KG1 (cell line): ENCODE measurements at places on chromosomes 2 and 18.

DNA sequence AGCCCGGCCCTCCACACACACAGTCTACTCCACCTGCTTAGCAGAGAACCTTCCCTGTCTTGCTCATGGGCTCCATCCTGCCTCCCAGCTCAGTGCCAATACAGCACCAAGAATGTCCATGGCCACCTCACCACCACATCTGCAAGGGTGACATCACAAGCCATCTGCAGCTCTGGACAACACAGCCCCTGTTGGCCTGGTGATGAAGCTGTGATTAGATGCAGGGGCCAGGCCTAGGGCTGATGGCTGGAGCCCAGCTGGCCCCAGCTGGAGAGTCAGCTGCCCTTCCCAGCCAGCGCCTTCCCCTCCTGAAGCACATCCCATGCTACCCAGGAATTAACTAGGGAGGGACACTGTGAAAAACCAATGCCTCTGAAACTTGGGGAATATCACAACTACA, 91.1 kb downstream of the TTC32 start:
- no peak for DNase-seq

GRCh38 chr18:3458378-3458777, 8.4 kb downstream of the TGIF1 start:
- no peak for DNase-seq

DNA sequence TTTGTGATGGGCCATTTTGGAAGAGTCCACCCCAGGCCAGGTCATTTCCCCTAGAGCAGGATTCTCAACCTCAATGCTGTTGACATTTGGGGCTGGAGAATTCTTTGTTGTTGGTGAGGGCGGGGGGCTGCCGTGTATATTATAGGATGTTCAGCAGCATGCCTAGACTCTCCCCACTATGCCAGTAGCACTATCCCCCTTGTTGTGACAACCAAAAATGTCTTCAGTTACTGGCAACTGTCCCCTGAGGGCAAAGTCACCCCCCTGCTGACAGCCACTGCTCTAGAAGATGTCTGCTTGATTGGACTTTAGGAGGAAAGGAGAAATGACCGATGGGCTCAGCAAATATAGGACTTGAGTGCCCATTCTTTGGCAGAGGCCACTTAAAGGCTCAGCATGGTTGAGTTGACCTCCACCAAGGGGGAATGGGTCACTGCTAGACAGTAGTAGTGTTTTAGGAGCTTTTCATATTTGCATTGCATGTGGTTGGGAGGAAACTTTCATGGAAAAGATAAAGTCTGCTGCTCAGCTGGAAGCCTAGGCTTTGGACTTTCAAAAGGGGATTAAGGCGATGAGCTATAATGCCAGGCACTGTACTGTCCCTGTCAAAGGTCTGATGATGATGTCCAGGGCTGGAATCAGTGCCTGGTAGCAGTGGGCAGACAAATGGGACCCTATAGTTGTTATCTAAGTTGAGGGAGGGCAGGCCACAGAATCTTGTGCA, 61.1 kb upstream of the MCFD2 start:
- no peak for DNase-seq

GRCh38 chr2:225122583-225123486, 80.6 kb upstream of the DOCK10 start:
- peak; percentile 2 for DNase-seq

- no peak for DNase-seq
These were observed 3.8 kb upstream of the GCC2 start for GRCh38 chr2:108444941-108445840.

GRCh38 chr2:238525990-238526389, 99.3 kb downstream of the ASB1 start:
- no peak for DNase-seq

GRCh38 chr2:240959941-240960308, 38.5 kb upstream of the SNED1 start:
- no peak for DNase-seq

DNA sequence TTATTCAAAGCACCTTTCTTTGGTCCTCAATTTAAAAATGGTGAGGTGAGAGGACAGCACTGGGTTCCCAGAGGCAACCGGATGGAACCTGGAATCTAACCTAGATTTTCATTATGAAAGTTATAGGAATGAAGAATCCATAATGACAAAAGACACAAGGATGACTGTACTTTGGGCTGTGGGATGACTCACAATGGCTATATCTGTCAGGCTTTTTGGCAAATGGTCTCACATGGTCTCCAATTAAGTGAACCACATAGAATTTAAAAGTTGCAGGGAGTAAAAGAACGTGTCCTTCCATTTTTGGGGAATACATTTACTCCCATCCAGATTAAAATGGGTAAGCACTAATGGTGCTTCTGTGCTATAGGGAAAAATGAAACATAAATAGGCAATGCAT, 31.8 kb upstream of the LYPD1 start:
- no peak for DNase-seq

DNA sequence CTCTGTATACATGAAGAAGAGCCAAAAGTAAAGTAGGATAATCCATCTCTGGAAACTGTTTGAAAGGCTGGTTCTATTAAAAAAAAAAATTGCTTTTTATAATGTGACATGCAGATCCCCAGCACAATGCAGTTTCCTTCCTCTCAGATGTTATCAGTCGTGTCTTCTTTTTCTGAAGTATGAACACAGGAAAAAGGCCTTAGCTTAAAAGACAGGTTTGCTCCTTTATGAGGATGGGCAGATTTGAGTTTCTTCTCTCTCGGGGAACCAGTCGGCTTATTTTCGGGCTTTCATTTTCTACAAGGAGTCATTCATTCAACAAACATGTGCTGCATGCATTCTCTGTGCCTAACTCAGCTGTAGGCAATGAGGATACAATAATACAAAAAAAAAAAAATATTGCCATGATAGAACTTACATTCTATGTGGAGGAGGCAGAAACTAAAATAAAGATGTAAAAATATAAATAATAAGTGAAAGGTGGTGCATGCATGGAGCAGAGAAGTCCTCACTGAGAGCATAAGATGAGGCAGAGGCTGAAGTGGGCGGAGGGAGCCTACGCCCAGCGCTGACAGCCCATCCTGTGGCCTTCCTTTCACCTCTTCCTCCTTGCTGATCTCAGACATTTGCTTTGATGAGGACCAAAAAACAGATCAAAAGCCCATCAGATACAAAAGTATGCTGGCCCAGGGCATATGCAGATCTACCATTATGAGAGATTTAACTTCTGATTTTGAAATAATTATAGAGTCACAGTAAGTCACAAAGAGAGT, at the start of gene CD226:
TSS of gene CD226 (minus strand) at position 513 of the 773 bp plus-strand sequence. CDS start at position 46, 467 bp downstream.
- peak; percentile 44 for DNase-seq

DNA sequence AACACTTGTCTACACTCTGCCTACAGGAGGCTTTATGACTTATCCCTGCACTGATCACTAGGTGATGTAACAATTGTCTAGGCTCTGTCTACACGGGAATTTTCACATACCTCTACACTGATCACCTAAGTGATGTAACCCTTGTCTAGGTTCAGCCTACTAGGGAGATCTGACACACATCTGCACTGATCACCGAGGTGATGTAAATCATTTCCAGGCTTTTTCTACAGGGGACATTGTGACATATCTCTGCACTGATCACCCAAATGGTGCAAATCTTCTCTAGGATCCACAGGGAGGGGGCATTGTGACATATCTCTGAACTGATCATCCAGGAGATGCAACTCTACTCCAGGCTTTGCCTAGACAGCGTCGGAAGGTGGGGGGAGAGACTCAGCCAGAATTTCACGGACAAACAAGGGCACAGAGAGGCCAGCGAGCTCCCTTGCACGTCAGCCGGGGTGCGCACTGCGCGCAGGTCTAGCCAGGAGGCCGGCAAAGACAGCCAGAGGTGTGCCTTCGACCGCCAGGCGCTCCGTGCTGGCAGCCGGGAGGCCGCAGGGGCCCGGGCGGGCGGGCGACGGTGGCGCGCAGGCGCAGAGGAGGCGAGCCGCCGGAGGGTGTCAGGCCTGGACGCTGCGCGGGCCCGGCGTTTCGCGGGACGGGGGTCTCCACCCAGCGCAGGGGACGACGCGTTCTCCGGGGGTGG, 46.9 kb upstream of the USP14 start:
- DNase-seq: no peak

GRCh38 chr18:11740461-11740860, 51.4 kb downstream of the GNAL start:
- no peak for DNase-seq

- no peak for DNase-seq
These were observed 58.1 kb upstream of the SLC66A3 start for GRCh38 chr2:11097038-11097720.

- no peak for DNase-seq
These were observed 31.4 kb downstream of the LGALSL start for GRCh38 chr2:64485331-64485730.

DNA sequence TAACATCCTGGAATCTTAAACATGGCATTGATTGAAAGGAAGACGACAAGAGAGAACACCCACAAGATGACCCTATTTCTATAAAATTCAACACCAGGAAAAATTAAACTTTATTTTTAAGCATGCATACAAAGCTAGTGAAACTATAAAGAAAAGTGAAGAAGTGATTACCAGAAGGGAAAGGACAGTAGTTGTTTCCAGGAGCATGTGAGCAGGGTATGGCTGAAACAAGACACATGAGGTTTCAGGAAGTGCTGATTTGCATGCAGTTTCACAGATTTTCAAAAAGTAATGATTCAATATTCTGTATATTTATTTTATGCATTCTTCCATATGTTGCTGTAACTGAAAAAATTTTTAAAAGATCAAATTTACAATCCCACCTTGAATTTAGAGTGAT, 24.6 kb upstream of the DAW1 start:
- no peak for DNase-seq

GRCh38 chr2:24881623-24882022, 38.4 kb downstream of the ADCY3 start:
- DNase-seq: no peak

GRCh38 chr2:95385570-95385984, 16.9 kb upstream of the FAHD2A start:
- DNase-seq: no peak

GRCh38 chr18:69261406-69261805, 139.3 kb upstream of the DOK6 start:
- DNase-seq: no peak

DNA sequence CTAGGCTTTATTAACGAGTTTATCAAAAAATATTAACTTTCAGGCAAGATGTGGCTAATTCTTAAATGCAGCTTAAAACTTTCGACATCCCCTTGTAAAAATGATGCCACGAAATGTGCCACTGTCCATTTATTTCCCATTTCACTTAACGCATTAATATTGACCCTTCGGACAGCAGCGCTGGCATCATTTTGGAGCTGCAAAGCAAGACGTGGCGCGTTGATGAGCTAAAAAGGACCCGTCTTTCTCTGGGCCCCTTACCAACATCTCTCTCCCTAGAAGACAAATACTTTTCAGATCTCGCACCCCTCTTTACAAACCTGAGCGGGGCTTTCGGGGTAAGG, 367.9 kb downstream of the MTX2 start:
- no peak for DNase-seq

- no peak for DNase-seq
These were observed 14.3 kb downstream of the SIX3 start for GRCh38 chr2:44955593-44956392.

- DNase-seq: no peak
These were observed 31.7 kb downstream of the PCARE start for GRCh38 chr2:29042561-29043075.

DNA sequence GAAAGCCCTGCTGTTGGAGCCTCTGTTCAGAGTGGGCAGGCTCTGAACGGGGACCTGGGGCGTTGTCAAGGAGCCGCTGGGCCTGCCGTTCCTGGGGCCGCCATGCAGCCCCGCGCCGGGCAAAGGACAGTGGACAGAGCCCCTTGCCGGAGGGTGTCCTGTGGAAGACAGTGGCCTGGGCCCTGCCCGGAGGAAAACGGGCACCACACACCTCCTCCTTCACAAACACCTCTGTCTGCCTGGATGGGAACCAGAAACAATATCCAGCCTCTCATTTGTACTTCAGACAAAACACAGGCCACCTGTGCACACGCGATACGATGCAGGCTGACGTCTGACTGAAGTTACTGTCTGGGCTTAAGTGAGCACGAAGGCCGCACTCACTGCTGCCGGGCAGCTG, 233.7 kb downstream of the TWIST2 start:
- no peak for DNase-seq

- DNase-seq: no peak
These were observed 394.6 kb upstream of the MAP2 start for GRCh38 chr2:209029249-209029648.

- no peak for DNase-seq
These were observed 692.3 kb downstream of the RNF144A start for GRCh38 chr2:7609556-7609955.

DNA sequence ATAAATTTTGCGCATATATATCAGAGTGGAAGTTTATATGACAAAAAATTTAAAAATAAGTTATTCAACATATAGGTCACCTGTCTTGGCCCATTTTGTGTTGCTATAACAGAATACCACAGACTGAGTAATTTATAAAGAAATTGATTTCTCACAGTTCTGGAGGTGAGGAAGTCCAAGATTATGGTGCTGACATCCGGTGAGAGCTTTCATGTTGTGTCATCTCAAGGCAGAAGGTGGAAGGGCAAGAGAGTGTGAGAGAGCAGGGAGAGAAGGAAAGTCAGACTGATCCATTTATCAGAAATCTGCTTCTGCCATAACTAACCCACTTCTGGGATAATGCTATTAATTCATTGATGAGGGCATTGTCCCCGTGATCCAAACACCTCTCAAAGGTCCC, 9.0 kb upstream of the FEZ2 start:
- no peak for DNase-seq

- no peak for DNase-seq
These were observed 22.9 kb downstream of the DSG4 start for GRCh38 chr18:31399306-31400032.

DNA sequence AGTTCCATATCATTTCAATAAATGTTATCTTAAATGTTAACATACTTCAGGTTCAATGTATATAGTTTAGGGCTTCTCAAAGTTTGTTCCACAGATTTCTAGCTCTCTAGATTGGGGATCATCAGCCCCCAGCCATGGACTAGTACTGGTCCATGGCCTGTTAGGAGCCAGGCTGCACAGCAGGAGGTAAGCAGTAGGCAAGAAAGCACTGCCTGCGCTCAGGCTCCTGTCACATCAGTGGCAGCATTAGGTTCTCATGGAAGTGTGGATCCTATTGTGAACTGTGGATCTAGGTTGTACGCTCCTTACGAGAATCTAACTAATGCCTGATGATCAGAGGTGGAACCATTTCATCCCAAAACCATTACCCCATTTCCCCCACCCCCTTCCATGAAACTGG, 531.1 kb downstream of the PARD3B start:
- DNase-seq: no peak

DNA sequence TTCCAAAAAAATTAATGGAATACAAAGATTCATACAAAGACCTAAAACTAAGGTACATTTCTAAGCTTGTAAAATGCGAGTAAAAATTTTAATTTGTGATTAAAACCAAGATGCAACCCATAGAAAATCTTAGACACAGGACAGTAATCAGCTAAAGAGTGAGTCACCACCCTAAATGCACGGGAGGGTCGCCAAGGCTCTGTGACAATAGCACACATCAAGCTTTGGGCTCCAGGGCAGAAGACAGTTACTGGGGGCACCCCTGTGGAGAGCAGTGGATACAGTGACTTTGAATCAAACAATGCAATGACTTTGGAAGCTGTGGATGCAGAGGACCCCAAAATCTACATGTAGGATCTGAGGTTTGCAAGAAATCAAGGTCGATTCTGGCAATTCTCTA, 7.5 kb downstream of the FLACC1 start:
- DNase-seq: no peak
